ENCODE measurements at places on chromosomes 6 and 20.
A peak's percentile ranks its signal among the peaks of the same experiment; 100 is the strongest.

DNA sequence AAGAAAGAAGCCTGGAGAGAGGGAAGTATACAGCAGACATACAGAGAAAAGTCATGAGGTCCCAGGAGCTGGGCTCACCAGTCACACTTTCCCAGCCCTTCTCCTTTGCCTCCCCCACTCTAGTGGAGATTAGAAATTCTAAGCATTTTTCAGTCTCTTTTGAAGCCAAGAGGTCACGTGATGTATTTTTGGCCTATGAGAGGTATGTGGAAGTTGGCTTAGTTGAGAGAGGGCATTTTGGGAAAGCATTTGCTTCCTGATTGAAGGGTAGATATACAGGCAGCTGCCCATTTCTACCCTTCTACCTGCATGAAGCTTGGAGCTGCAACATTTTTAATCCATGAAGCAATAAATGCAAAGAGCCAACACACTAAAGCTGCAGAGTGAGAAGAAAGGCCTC, 106.0 kb upstream of the TNFAIP3 start:
- no peak for DNase-seq

GRCh38 chr6:94071835-94072234, 652.5 kb upstream of the EPHA7 start:
- no peak for DNase-seq

DNA sequence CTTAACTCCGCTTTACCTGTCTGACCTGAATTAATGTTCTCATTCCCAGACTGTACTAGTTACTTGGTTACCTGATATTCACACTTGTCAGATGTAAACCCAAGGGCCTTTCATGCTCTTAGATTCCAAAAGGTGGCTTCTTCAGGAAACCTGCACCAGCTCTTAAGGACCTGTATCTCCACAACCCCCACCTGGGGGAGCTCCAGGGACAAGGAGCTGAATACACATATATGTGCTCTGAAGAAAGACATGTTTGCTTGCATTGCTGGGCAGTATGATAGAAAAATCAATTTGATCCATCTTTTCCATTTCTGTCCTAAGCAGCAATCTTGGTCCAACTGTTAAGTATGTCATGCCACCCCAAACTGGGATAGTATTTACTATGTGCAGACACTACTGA, 64.8 kb upstream of the POU3F2 start:
- no peak for DNase-seq

DNA sequence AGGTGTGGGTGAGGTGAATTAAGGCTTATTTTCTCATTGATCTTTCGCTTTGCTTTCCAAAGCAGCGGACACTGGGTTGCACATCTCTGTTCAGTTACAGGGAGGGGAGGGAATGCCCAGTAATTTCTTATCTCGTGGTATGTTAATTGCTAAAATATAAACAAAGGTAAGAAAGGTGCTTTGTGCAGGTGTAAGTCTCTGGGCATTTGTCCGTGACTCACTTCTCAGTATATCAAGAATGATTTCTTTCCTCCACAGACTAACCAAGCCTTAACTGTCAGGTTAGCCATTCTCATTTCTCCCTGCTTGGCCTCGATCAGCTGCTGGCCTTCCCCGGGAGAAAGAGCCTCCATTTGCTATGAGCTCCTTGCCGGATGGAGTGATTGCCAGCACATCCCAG, 862.1 kb downstream of the KIF16B start:
- no peak for DNase-seq

- no peak for DNase-seq
These were observed 69.4 kb downstream of the FYN start for GRCh38 chr6:111803804-111804203.

GRCh38 chr20:37396416-37397075, 50.6 kb downstream of the SRC start:
- DNase-seq: no peak

- DNase-seq: no peak
These were observed 41.4 kb upstream of the ARID1B start for GRCh38 chr6:156735751-156736150.

DNA sequence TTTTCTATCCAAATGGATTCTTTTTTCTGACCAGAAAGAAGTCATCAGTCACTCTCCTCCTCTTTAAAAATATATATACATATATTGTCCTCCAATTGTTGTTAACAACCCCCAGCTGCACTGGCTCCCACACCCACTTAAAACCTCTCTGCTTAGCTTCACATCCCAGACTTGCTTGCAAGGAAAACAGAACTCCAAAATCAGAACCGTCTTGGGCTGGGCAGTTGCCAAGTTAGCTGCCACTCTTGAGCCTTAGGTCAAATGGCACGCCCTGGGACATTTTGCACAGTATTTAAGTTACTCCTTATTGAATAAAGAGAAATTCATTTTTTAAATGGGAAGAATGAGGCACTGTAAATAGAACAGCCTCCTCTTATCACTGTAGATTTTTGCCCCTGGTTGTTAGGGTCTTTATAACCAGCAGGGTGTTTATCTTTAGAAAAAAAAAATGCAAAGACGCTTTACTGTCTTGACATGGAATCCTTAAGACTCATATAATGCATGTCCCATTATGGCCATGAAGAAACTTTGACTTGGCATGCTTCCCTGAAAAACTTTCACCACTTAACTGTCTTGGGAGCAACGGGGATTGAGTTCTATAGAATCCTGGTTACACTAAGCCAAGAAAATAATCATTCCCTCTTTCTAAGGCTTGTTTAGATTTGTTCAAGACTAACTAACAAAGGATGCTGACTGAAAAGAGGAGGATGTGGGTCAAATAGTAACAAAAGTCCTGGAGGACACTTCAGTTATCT, 204.5 kb downstream of the ISM1 start:
- DNase-seq: no peak

DNA sequence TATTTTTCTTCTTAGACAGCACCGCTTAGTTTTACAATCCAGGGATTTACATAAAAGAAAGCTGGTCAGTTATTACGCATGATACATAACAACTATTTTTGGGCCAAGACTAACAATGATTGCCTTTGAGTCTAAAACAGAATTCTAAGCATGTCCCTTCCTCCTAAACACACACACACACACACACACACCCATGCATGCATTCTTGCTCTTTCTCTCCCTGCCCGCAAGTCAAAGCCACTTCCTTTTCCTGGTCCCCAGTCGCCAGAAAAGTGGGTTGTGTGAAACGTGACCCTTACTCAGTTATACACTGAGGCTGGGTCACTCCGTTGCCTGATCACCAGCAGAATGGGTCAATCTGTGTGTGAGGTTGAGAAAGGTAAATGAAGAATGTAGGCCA, 31.4 kb downstream of the FYN start:
- peak; percentile 85 for DNase-seq

DNA sequence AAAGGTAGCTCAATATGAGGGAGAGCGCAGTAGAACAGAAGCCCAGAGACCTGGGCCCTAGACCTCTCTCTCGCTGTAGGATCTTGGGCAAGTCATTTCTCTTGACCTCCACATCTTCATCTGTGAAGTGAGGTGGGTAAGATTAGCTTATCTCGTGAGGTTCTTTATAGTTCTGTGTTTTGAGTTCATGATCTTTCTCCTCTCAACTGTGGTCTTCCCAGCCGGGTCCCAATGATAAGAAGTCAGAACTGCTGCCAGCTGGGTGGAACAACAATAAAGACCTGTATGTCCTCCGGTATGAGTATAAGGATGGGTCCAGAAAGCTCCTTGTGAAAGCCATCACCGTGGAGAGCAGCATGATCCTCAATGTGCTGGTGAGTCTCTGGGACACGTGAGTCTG, 6.9 kb downstream of the PSMF1 start:
- DNase-seq: no peak

DNA sequence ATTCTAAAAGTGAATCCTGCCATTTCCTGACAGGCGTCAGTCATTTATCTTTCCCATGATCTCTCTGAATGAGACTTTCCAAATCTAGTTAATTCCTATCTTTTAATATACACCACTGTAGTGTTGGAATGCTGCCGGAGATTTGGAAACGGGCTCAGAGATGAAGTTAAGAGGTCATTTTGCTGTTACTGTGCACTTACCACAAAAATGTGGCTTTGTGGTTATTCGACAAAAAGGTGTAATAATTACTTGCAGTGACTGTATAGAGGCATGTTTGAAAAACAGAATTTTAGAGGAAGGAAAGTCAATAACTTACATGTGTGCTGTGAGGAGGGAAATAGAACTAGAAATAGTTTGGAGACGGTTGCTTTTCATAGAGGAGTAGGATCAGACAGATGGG, 460.2 kb upstream of the BTBD3 start:
- no peak for DNase-seq

GRCh38 chr6:10413850-10414738, 780 bp downstream of the TFAP2A start:
- no peak for DNase-seq

Data from natural killer cell treated with Interleukin-12 subunit alpha and Interleukin-12 subunit beta and Interleukin-15 and Interleukin-18, amount 100 ng/mL, for 72 hours (primary cell).